ENCODE measurements at places on chromosomes 2 and 18. TPM values are rescaled to one million over a fixed set of nuclear protein-coding genes. Genes with fewer than 3 reads are reported as not detected.

DNA sequence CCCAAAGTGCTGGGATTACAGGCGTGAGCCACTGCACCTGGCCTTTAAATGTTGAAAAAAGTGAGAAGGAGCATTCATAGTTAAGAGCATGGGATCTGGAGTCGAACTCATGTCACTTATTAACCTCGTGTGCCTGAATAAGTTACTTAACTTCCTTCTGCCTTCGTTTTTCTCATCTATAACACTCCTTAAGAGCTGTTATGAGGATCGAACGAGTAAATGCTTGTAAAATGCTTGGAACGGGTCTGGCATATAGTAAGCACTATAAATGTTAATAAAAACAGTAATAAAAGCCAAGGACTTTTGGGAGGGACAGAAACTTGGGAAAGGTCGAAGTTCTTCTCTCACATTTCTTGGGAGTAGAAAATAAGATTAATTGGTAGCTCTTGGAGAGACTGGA lies 40.8 kb downstream of the RAB10 start:
- no peak overlapping the region for H3K4me3 ChIP-seq
- H3K27ac ChIP-seq, result peak overlapping the region; percentile 62
- DNase-seq, result peak; percentile 45
- H3K36me3 ChIP-seq, result no peaks in the 10 kb centered on the region
- H3K4me1 ChIP-seq, result peaks cover 11% of the 10 kb centered on the region

MARCHF4 gene
- total RNA-seq, result 0.44 TPM

- no peak overlapping the region for H3K27ac ChIP-seq
- H3K4me3 ChIP-seq, result no peak overlapping the region
- no peaks in the 10 kb centered on the region for H3K4me1 ChIP-seq
- no peaks in the 10 kb centered on the region for H3K36me3 ChIP-seq
- no peaks in the 10 kb centered on the region for H3K27me3 ChIP-seq
- no peak for DNase-seq
These were observed 7.4 kb upstream of the TEX261 start for GRCh38 chr2:71001981-71002570.

SOWAHC gene
- total RNA-seq, result 35.7 TPM

DNA sequence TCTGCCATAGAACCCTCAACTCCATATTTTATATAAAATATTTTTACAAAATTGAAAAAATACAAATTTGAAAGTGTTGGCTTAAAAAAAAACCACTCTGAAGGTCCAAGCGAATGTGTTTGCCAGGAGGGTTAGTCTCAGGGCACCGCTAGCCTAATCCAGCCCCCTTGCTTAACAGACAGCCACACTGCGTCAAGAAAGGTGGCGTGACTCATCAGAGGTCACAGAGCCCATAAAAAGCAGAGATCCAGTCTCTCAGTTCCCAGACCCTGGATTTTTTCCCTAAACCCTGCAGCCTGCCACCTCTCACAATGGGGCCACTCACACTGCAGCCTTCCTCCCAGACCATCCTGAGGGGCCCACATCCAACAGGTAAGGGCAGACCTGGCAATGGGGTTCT lies 3.9 kb upstream of the TNS1 start:
- no peak overlapping the region for H3K4me3 ChIP-seq
- peaks cover 25% of the 10 kb centered on the region for H3K27me3 ChIP-seq
- H3K27ac ChIP-seq, result no peak overlapping the region
- H3K4me1 ChIP-seq, result no peaks in the 10 kb centered on the region
- no peaks in the 10 kb centered on the region for H3K36me3 ChIP-seq
- no peak for DNase-seq

GRCh38 chr2:237894396-237894979 lies 35.1 kb downstream of the RAMP1 start:
- H3K36me3 ChIP-seq, result no peaks in the 10 kb centered on the region
- H3K4me1 ChIP-seq, result no peaks in the 10 kb centered on the region
- H3K27me3 ChIP-seq, result no peaks in the 10 kb centered on the region
- no peak for DNase-seq
- H3K27ac ChIP-seq, result no peak overlapping the region

MCFD2 gene
- total RNA-seq, result 54.8 TPM

GRCh38 chr18:9561759-9562158 lies 52.6 kb downstream of the PPP4R1 start:
- H3K4me3 ChIP-seq, result no peak overlapping the region
- no peak for DNase-seq
- peaks cover 10% of the 10 kb centered on the region for H3K36me3 ChIP-seq
- no peak overlapping the region for H3K27ac ChIP-seq
- no peaks in the 10 kb centered on the region for H3K27me3 ChIP-seq

DNA sequence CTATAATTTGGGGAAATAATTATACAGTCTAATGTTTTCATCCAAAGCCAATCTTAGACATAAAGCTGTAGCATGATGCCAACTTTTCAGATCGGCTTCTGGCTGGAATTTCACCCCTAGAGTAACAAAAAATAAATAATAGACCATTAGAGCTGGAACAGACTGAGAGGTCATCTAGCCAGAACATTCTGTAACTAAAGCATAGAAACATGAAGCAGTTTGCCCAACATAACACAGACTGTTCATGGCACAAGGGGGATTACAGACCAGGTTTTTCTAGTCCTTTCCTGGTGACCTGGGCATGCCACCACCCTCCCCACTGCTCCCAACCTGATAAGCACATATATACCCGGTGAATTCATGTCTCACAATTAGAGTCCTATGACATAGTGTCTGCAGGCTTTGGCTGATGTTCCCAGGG lies 116.4 kb upstream of the PPP1CB start:
- no peak overlapping the region for H3K4me3 ChIP-seq
- H3K27ac ChIP-seq, result no peak overlapping the region
- H3K36me3 ChIP-seq, result no peaks in the 10 kb centered on the region
- H3K27me3 ChIP-seq, result no peaks in the 10 kb centered on the region

- H3K36me3 ChIP-seq, result no peaks in the 10 kb centered on the region
- DNase-seq, result no peak
- H3K4me1 ChIP-seq, result no peaks in the 10 kb centered on the region
- H3K27me3 ChIP-seq, result no peaks in the 10 kb centered on the region
These were observed 25.4 kb upstream of the REG3G start for GRCh38 chr2:79000008-79000576.

DNA sequence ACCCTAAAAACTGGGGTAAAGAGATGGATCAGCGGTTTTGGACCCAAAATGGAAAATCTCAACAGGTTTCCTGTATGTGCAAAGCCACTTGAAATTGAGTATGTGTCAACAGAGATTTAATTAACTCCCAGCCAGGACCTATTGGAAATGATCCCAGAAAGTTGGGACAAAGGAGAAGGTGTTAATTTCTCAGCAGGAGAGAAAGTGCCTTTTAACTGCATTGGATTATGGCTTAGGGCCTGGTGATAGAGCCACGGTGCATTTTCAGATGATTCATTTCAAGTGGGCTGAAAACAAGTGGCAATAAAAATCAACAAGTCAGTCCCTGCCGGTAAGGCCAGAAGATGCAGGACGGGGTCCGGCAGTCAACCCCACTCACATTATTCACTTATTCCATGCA lies 80.2 kb upstream of the BCL11A start:
- DNase-seq, result no peak
- H3K4me1 ChIP-seq, result no peaks in the 10 kb centered on the region
- no peak overlapping the region for H3K27ac ChIP-seq
- no peak overlapping the region for H3K4me3 ChIP-seq
- no peaks in the 10 kb centered on the region for H3K27me3 ChIP-seq

DNA sequence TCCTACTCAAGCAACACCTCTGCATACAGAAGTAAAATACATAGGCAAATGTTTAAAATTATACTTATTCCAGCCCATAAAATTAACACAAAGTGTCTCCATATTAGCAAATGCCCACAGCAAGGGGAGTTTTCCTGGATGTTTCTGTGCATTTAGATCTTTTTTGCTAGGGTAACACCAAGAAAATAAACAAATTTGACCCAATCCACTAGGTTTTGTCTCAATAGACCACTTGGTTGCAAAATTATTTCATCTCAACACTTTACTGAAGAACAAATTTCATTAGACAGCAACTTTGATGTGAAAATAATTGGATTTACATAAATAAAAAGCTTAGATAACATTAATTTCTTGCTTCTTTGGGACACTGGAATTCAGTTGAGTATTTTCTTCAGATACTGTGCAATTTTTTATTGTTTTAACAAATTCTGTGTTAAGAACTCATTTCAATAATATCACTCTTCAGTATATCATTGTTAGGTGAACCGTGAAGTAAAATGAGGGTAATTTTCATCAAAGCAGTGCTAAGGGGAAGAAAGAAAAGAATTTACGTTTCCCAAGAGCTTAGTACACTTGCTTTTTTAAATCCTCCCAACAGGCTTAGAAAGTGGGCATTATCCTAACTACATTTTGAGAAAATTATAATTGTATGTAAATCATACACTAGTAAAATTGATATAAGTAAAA lies 133.5 kb upstream of the TTC39C start:
- H3K4me1 ChIP-seq, result no peaks in the 10 kb centered on the region
- no peaks in the 10 kb centered on the region for H3K27me3 ChIP-seq
- no peak for DNase-seq
- H3K4me3 ChIP-seq, result no peak overlapping the region
- no peak overlapping the region for H3K27ac ChIP-seq

GRCh38 chr2:33278245-33278943 lies 198.1 kb upstream of the RASGRP3 start:
- H3K27me3 ChIP-seq, result no peaks in the 10 kb centered on the region
- H3K4me1 ChIP-seq, result no peaks in the 10 kb centered on the region
- H3K27ac ChIP-seq, result no peak overlapping the region

SPP2 gene
- not detected for total RNA-seq

ATP8B1 gene
- 359 TPM for total RNA-seq

ENOSF1 gene
- total RNA-seq, result 51.7 TPM

- DNase-seq, result no peak
- no peaks in the 10 kb centered on the region for H3K36me3 ChIP-seq
- H3K4me3 ChIP-seq, result no peak overlapping the region
- H3K4me1 ChIP-seq, result no peaks in the 10 kb centered on the region
These were observed 225.1 kb upstream of the LRRTM1 start for GRCh38 chr2:80529466-80530165.

KIF1A gene
- total RNA-seq, result 1.9 TPM

GRCh38 chr2:2639251-2640139 lies 308.4 kb upstream of the MYT1L start:
- DNase-seq, result no peak
- no peak overlapping the region for H3K4me3 ChIP-seq
- no peaks in the 10 kb centered on the region for H3K36me3 ChIP-seq

- H3K36me3 ChIP-seq, result no peaks in the 10 kb centered on the region
- DNase-seq, result peak; percentile 45
- peaks cover 15% of the 10 kb centered on the region for H3K4me1 ChIP-seq
- no peak overlapping the region for H3K4me3 ChIP-seq
- no peaks in the 10 kb centered on the region for H3K27me3 ChIP-seq
These were observed 27.6 kb upstream of the MYO1B start for GRCh38 chr2:191217580-191217979.

C1GALT1C1L gene
- total RNA-seq, result 0.22 TPM

DNA sequence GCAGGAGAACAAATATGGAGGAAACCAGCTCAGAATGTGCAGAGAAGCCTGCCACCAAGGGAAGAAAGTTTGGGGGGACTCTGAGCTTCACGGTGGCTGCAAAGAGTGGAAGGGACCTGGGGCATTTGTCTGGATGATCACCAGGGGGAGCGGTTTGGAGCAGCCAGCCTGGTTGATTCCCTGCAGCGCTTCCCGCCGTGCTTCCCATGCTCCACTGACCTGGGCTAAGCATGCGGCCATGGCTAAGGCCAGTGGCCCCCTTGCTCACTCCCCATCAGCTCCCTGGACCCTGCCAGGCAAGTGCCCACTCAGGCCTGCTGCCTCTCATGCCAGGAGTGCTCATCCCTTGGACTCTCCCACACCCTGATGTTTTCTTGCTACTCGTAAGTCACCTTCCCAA lies 27.0 kb downstream of the NTSR2 start:
- no peak for DNase-seq
- no peak overlapping the region for H3K4me3 ChIP-seq
- H3K36me3 ChIP-seq, result no peaks in the 10 kb centered on the region
- H3K27ac ChIP-seq, result no peak overlapping the region
- H3K4me1 ChIP-seq, result no peaks in the 10 kb centered on the region

- H3K4me3 ChIP-seq, result no peak overlapping the region
- DNase-seq, result no peak
- no peaks in the 10 kb centered on the region for H3K27me3 ChIP-seq
- no peaks in the 10 kb centered on the region for H3K36me3 ChIP-seq
- no peak overlapping the region for H3K27ac ChIP-seq
- H3K4me1 ChIP-seq, result no peaks in the 10 kb centered on the region
These were observed 163.0 kb upstream of the LINC00305 start for GRCh38 chr18:64311859-64312258.

CD226 gene
- 1.0 TPM for total RNA-seq

DNA sequence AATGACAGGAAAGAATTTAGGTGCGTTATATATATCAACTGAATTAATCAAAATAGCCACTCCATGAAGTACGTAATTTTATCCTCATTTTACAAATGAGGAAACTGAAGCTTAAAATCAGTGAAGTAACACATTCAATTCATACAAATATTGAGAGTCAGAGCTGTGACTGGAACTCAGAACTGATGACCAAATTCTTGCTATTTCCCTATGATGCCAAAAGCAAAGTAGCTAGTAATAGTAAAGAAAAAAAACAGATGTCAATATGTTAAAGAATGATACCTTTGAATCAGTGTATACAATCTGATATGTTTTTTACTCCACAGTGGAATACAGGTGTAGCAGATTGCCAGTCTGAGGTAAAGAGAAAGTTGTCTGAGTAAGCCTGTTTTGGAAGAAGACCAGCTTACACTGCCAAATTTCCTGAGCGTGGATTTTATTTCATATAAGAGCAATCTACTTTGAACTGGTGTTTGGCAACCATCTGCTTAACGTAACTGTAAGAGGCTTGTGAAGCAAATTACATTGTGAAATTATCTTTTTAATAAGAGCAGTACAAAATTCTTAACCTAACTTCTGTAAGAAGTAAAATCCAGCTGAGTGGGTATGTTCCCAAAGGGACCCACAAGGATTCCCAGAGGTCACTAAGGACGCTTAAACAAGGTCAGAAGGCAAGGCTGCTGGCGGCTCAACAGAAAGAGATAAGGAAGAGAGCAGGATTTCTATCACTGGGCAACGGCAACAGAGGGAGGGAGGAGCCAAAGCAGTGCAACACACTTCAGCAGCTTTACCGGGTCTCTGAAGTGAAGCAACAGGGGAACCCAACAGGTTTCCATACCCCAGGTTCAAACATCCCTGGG lies 85.6 kb downstream of the IKZF2 start:
- H3K4me1 ChIP-seq, result no peaks in the 10 kb centered on the region
- H3K4me3 ChIP-seq, result no peak overlapping the region
- no peaks in the 10 kb centered on the region for H3K27me3 ChIP-seq

CBLN2 gene
- 1.1 TPM for total RNA-seq

GRCh38 chr2:100779908-100780202 lies 40.1 kb upstream of the NPAS2 start:
- H3K27ac ChIP-seq, result no peak overlapping the region
- no peaks in the 10 kb centered on the region for H3K27me3 ChIP-seq
- no peak for DNase-seq
- no peaks in the 10 kb centered on the region for H3K36me3 ChIP-seq
- peaks cover 4% of the 10 kb centered on the region for H3K4me1 ChIP-seq

DNA sequence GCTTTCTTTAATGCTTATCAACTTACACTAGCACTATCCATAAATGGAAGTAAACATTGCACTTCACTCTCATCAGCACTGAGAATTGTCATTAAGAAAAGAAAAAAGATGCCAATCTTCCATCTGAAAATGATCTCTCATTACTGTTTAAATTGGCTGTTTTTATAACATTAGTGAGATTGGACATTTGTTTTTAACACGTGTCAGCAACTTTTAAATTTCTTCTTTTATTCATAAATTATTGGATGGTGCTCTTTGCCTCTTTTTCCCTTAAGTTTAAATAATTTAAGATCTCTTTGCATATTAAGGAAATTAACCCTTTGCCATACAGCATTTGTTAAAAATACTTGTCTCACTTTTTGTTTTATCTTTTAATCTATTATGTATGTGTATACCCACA lies 146.5 kb upstream of the CHST9 start:
- H3K4me3 ChIP-seq, result no peak overlapping the region
- no peak overlapping the region for H3K27ac ChIP-seq
- H3K27me3 ChIP-seq, result no peaks in the 10 kb centered on the region
- no peaks in the 10 kb centered on the region for H3K4me1 ChIP-seq
- DNase-seq, result no peak
- no peaks in the 10 kb centered on the region for H3K36me3 ChIP-seq

TUBB8B gene
- total RNA-seq, result not detected

Measured in colonic mucosa (tissue), 4 donors.